SJSA1 (cell line): ENCODE measurements at places on chromosomes 2 and 18.

GRCh38 chr2:113867571-113867970, 22.3 kb upstream of the ACTR3 start:
- H3K36me3 ChIP-seq, result no peaks in the 10 kb centered on the region
- H3K27me3 ChIP-seq, result no peaks in the 10 kb centered on the region
- H3K27ac ChIP-seq, result no peak overlapping the region

DNA sequence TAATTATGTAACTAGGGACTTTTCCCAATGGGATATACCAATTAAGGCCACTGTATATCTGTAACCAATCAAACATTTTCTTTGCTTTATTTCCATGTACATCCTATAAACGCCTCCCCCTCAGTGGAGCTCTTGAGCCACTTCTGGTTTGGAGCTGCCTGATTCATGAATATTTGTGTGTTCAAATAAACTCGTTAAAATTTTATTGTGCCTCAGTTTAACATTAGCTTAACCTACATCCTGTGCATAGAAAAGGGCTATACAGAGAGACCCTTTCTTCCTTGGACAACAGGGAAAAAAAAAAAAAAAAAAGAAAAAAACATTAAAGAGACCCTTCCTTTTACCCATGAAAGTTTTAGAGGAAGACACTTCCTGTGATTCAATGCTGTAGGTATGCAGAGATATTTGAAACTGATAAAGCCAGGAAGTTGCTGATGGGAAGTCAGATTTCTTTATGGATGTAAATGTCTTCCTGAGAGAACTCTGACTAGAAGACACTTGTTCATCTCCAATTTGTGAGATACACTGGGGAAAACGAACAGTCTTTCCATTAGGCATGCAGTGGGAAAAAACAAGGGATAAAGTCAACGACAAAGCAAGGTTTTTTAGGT, 614.6 kb upstream of the SOX11 start:
- no peak for DNase-seq
- no peaks in the 10 kb centered on the region for H3K4me1 ChIP-seq
- no peaks in the 10 kb centered on the region for H3K27me3 ChIP-seq
- H3K36me3 ChIP-seq, result no peaks in the 10 kb centered on the region

DNA sequence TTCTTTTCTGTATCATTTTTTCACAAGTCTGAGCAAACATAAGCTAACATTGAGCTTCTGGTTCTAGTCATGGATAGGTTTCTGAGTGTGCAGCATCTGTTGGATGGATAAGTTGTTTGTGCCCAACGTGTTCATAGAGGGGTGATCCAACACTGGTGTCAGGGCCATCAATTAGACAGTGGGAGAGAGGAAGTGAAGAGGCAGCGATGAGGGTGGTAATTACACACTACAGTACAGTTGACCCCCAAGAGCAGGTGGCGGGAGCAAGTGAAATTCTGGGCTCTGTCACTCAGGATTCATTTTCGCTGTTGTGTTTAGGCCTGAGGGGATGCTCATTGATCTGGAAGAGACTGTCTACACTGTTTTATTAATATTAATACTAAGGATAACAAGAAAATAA, 180.0 kb upstream of the CXCR4 start:
- H3K36me3 ChIP-seq, result no peaks in the 10 kb centered on the region
- no peak for DNase-seq
- no peak overlapping the region for H3K4me3 ChIP-seq
- no peaks in the 10 kb centered on the region for H3K4me1 ChIP-seq

DNA sequence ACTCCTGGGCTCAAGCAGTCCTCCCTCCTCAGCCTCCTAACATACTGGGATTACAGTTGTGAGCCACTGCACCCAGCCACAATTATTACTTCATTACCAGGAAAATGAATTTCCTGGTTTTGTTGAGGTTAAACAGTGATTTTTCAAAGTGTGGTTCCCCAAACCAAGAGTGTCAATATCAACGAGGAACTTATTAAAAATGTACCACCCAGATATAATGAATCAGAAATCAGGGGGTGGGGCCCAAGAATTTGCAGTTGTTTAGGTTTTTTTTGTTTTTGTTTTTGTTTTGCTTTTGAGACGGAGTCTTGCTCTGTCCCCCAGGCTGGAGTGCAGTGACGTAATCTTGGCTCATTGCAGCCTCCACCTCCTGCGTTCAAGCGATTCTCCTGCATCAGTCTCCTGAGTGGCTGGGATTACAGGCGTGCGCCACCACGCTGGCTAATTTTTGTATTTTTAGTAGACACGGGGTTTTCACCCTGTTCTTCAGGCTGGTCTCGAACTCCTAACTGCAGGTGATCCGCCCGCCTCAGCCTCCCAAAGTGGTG, 94.1 kb downstream of the WDSUB1 start:
- no peak overlapping the region for H3K27ac ChIP-seq
- H3K4me1 ChIP-seq, result peaks cover under 1% of the 10 kb centered on the region
- H3K4me3 ChIP-seq, result no peak overlapping the region
- no peak for DNase-seq
- no peaks in the 10 kb centered on the region for H3K27me3 ChIP-seq

- peak; percentile 51 for DNase-seq
- H3K4me1 ChIP-seq, result peaks cover 40% of the 10 kb centered on the region
- H3K27ac ChIP-seq, result no peak overlapping the region
- no peaks in the 10 kb centered on the region for H3K27me3 ChIP-seq
- H3K36me3 ChIP-seq, result no peaks in the 10 kb centered on the region
- H3K4me3 ChIP-seq, result no peak overlapping the region
These were observed 124.2 kb downstream of the UBE2E3 start for GRCh38 chr2:181104512-181105115.

- no peak overlapping the region for H3K27ac ChIP-seq
- H3K36me3 ChIP-seq, result peaks cover 11% of the 10 kb centered on the region
- H3K4me1 ChIP-seq, result no peaks in the 10 kb centered on the region
- DNase-seq, result no peak
- H3K4me3 ChIP-seq, result no peak overlapping the region
These were observed 24.2 kb downstream of the PSMD14 start for GRCh38 chr2:161332371-161332967.

DNA sequence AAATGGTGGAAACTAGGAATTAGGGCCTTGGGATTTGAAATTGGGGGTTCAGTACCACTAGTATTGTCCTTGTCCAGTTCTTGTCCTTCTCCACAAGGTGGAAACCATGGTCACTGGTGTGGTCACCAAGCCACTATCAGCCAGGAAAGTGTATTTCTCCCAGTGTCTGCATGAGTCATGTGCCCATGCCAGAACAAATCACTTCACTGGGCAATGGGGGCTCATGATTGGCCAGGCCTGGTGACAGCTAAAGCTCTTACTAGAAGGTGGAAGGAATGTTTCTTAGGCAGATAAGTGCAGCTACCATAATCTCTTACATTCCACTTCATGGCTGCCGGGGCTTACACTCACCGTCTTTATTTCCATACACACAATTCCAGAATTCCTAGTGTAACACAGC, 124.8 kb upstream of the TACR1 start:
- no peaks in the 10 kb centered on the region for H3K36me3 ChIP-seq
- no peak overlapping the region for H3K4me3 ChIP-seq
- no peaks in the 10 kb centered on the region; the same call in 1 of the 2 replicates for H3K4me1 ChIP-seq
- H3K27me3 ChIP-seq, result no peaks in the 10 kb centered on the region

- no peaks in the 10 kb centered on the region for H3K36me3 ChIP-seq
- no peaks in the 10 kb centered on the region for H3K27me3 ChIP-seq
- no peak for DNase-seq
- H3K4me3 ChIP-seq, result no peak overlapping the region
- no peak overlapping the region for H3K27ac ChIP-seq
- no peaks in the 10 kb centered on the region for H3K4me1 ChIP-seq
These were observed 132.0 kb downstream of the SNTG2 start for GRCh38 chr2:1082456-1083205.

DNA sequence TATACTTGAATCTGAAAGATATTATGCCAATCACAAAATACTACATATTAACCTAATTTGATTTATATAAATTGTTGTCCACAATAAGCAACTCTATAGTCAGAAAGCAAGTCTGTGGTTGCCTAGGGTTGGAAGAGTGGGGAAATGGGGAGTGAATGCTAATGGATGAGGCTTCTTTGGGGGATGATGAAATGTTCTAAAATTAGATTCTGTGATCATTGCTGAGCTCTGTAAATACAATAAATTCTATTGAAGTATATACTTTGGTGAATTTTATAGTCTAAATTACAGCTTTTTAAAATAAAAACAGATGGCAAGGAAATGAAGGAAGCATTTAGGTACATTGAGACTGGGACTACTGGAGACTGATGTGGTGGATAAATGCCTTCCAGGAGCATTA, 275.5 kb downstream of the MBD2 start:
- H3K4me3 ChIP-seq, result no peak overlapping the region
- H3K36me3 ChIP-seq, result no peaks in the 10 kb centered on the region
- DNase-seq, result no peak
- H3K27ac ChIP-seq, result no peak overlapping the region

- H3K4me3 ChIP-seq, result no peak overlapping the region
- H3K27me3 ChIP-seq, result no peaks in the 10 kb centered on the region
- H3K4me1 ChIP-seq, result peaks cover 41% of the 10 kb centered on the region
- no peak for DNase-seq
- H3K36me3 ChIP-seq, result no peaks in the 10 kb centered on the region
These were observed 49.2 kb downstream of the TMEFF2 start for GRCh38 chr2:192145496-192145895.

DNA sequence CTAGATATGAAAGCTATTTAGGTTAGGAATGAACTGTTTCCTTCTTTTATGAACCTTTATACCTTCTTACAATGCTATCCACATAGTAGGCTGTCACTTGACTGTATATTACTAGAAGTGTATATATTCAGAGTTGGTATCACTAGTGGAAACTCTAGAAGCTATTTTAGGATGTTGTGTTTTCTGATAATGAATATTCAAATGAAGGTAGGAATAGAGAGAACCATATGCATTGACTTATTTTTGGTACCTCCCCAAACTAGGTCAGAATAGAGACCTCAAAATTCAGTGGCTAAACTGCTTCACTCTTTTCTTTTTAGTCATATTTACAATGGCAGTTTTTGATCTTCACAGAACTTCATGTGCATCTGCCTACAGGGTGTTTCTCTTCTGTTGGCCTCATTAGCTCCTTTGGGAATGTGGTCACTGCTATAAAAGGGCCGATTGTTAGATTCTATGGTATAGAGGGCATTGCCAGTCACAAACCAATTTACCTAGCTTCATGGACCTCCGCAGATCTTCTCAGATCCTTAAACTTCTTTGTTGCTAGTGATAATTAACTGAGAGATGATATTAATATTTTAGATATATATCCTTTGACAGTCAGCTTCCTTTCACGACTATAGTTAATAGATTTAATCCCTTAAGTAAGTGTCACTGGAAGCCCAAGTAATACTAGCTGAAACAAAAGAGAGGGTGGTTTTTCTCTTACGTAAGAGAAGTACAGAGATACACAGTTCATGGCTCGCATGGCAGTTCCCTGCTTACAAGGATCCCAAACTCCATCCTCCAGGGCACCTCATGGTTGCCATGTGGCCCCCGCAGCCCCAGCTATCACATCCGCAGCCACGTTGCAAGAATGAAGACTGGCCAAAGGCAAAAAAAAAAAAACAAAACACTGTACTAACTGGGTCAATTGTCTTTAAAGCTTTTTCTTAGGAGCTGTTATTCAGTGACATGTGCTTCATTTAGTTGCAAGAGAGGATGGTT, 61.0 kb downstream of the TSPYL6 start:
- H3K36me3 ChIP-seq, result no peaks in the 10 kb centered on the region
- H3K4me3 ChIP-seq, result no peak overlapping the region
- no peak overlapping the region for H3K27ac ChIP-seq
- no peaks in the 10 kb centered on the region for H3K4me1 ChIP-seq
- H3K27me3 ChIP-seq, result no peaks in the 10 kb centered on the region
- no peak for DNase-seq

DNA sequence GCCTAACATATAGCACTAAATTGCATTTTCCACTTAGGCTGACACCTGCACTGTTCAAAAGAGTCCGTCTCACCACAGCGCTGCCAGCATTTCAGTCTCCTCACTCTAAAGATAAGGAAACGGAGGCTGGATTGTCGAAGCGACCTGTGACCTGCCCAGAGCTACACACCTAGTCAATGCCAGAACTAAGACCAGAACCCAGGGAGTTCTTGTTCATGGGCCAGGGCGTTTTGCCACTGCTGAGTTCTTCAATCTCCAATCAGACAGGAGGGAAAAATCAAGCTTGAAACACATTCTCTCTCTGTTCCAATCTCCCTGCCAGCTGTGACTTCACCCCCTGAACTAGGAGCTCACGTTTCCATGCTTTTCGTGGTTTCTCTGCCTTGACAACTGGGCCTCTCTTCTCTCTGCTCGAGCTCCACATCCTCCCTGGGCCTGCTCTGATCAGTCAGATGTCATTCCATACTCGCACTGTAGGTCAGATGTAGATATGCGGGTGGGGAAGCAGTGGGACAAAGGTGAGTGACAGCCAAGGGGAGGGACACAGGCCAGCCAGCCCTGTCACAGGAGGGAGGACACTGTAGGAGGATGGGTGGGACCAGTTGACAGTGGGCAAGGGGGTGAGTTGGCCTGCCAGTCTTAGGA, 221.1 kb upstream of the SMAD2 start:
- DNase-seq, result no peak
- H3K4me1 ChIP-seq, result peaks cover 7% of the 10 kb centered on the region; the same call in 1 of the 2 replicates
- H3K27me3 ChIP-seq, result 0 out of 2 replicates have a peak, but pooled peaks cover 3% of the 10 kb centered on the region
- no peaks in the 10 kb centered on the region for H3K36me3 ChIP-seq
- H3K4me3 ChIP-seq, result no peak overlapping the region

DNA sequence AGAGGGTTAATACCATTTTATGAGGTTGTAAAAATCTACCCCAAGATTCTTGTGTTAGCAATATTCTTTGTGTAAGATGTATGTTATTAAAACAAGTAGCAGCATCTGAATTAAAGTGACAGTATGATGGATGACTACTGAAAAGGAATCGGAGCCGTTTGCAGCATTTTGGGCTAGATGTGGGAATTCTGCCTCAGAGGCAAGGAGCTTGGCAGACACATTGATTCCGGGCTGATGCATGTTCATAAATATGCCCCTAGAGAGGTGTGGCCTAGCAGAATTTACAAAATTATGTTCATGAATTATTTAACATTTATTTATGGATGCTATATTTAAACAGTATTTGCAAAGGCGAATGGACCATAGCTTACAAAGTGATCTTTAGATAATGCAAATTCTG, 389.0 kb upstream of the ETAA1 start:
- no peak overlapping the region for H3K27ac ChIP-seq
- DNase-seq, result no peak
- no peak overlapping the region for H3K4me3 ChIP-seq
- H3K4me1 ChIP-seq, result no peaks in the 10 kb centered on the region

DNA sequence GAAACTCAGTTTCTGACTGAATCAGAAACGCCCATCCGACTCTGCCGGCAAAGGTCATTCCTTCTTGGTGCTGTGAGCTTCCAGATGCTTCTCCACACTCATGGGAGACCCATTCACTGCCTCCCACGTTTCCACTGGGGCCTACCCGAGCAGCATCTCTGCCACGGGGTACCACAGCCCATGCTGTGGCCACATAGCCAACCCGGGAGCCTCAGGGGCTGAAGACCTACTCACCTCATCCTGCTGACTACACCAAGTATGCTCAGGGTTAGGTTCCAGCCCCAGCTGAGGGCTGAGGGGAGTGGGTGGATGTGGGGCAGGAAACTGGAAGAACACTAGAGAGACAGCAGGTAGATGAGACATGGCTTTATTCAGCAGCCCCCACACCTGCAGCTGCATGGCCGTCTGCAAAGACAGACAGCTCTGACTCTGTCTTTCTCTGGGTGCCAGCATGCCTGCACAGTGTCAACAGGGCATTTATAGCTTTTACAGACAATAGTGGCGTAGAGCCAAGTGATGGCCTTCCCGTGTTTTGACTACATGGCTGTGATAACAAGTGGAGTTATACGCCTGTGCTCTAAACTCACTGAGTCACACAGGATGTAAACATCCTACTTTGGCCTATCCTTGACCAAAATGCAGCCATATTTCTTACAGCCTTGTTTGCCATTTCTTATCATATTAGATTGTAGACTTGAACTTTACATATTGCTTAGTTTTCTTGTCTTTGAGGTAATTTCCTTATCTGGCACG, 16.5 kb upstream of the KLHL23 start:
- H3K27me3 ChIP-seq, result no peaks in the 10 kb centered on the region
- H3K4me1 ChIP-seq, result peaks cover 26% of the 10 kb centered on the region
- no peaks in the 10 kb centered on the region for H3K36me3 ChIP-seq
- no peak overlapping the region for H3K27ac ChIP-seq
